ENCODE measurements at places on chromosomes 7 and 10.

GRCh38 chr10:132900211-132900756, 42.1 kb downstream of the CFAP46 start:
- DNase-seq: no peak

- DNase-seq: no peak
These were observed 73.6 kb downstream of the ATXN7L1 start for GRCh38 chr7:105802604-105803428.

- DNase-seq: no peak
These were observed 8.8 kb downstream of the ACADSB start for GRCh38 chr10:123017421-123018165.

- DNase-seq: no peak
These were observed 60.8 kb downstream of the PHTF2 start for GRCh38 chr7:77859343-77859742.

GRCh38 chr10:24981161-24981710, 28.8 kb upstream of the PRTFDC1 start:
- no peak for DNase-seq

DNA sequence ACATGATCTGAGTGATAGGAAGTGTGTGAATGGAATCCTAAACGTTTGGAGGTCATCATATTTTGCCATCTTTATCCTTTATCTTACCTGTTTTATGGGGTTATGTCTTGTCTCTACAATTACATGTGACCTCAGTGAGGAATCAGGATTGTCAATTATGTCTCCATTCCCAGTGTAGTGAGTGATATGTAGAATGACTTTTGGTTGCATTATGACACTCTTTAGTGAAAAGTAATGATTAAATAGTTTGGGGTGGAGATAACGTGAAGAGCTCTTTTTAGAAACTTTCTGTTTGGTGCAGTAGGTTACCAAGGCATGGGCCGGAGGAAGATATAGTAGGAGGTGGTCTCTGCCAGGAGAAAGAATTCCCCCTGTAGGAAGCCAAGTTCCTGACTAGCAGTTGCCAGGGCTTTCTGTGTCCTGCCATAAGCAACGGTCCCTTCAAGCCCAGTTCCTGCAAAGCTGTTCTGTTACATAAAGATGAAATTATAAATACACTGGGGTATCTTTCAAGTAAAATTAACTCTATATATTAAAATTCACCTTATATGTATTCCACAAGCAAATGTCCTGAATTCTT, 228.2 kb downstream of the NSUN6 start:
- no peak for DNase-seq

GRCh38 chr10:58795560-58795959, 282.9 kb downstream of the BICC1 start:
- no peak for DNase-seq

- no peak for DNase-seq
These were observed 3.5 kb downstream of the INPP5A start for GRCh38 chr10:132541129-132541528.

GRCh38 chr10:92240289-92241157, 50.4 kb downstream of the CPEB3 start:
- peak; percentile 41 for DNase-seq

- no peak for DNase-seq
These were observed 43.2 kb upstream of the SLC35B4 start for GRCh38 chr7:134359787-134360432.

DNA sequence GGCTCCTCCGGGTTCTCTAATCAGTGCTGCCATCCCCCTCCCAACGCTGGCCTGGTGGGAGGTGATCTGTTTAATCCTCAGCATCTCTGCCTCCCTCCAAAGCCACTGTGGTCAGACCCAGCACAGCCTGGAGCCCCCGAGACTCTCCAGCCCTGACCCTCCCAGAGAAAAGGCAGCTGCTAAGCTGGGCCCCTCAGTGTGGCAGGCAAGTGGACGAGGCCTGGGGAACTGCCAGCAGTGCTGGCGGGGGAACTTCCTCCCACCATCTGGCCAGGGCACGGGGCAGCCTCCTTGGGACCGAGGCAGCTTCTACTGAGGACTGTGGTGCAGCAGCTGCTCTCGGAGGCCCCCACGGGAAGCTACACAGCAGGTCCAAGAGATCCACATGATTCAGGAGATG, 51.1 kb downstream of the DPYSL4 start:
- DNase-seq: no peak

GRCh38 chr10:129951101-129951969, 12.7 kb downstream of the EBF3 start:
- DNase-seq: no peak

- DNase-seq: no peak
These were observed 136.2 kb downstream of the PRPF18 start for GRCh38 chr10:13722747-13723653.

DNA sequence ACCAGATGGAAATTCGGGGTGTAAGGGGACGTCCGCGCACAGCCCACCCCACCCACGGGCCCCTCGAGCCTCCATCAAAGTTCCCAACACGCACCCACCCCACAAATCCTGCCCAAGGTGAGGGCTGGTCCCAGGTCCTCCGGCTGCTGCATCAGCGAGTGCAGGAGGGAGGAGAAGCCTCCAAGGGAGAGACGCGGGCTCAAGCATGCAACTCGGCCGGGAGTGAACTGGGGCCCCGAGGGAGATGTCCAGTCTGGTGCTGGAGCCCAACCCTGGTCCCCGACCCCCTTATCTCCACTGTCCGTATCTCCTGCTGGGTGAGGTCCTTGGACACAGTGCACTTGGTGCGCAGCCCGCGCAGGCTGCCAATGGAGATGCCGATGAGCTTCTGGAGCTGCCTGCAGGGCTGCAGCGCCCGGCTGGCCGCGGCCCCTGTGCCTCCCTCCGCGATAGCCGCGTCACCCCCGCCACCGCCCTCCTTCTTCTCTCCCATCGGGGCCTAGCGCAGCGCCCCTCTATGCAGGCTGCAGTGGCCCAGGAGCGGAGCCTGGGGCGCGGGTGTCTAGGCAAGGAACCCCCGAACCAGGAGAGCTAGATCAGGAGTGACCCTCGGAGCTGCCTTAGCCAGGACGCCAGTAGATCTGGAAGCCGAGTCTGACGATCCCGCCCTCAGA, 489.2 kb downstream of the ZNF33B start:
- DNase-seq: no peak

GRCh38 chr7:81267508-81267907, 348.7 kb upstream of the SEMA3C start:
- DNase-seq: peak; percentile 12

DNA sequence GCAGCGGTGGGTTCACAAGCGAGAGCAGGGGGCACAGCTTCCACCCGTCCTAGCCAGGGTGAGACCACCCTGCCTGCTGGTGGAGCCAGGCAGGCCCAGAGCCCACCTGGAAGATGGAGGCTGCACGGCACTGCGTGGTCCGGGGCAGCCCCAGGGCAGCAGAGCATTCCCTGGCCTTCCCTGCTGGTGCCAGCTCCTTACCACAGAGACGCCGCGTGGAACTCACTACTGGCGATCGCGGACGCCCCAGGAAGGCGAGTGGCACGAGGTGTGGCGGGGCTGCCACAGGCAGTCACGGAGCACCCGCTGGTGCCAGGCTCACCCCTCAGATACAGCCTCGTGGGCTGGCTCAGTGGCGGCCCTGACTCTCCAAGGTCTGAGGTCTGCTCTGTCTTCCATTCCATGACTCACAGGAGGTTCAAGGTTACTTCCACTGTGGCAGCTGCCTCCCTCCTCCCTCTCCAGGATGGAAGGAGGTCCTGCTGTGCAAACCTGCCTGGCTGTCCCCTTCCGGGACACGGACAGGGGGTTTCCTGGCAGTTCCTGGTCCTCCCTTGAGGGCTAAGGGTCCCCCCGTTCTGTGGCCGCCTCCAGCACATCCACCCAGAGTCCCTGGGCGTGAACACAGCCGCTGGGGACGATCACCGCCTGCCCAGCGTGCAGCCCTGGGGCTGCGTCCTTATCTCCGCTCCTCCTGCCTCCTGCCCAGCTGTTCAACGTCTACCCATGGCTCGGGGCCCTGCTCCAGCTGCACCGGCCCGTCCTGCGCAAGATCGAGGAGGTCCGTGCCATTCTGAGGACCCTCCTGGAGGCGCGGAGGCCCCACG, 3.1 kb downstream of the CYP2W1 start:
- no peak for DNase-seq

GRCh38 chr10:43138757-43139241, 554 bp downstream of the CSGALNACT2 start:
- DNase-seq: no peak

- DNase-seq: no peak
These were observed 7.4 kb downstream of the CPSF4 start for GRCh38 chr7:99446096-99446495.

DNA sequence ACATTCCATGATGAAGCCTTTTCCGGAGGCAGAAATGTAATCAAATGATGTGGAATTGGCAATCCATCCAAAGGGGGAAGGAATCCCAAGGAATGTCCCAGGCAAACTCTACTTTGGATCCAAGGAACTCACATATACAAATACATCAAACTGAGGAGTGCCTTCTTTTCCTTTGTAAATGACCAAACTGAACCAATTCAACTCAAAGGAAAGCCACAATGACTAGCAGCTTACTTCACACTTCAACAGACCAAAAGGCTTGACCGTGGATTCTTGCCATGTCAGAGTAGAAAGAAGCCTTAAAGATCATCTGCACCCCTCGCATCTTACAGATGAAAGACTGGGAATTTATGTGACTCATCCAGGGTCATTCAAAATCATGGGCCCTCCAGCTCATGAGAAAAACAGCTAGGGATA, 79.7 kb upstream of the MACROH2A2 start:
- no peak for DNase-seq

- DNase-seq: no peak
These were observed 793.1 kb upstream of the AUTS2 start for GRCh38 chr7:68805159-68805558.

DNA sequence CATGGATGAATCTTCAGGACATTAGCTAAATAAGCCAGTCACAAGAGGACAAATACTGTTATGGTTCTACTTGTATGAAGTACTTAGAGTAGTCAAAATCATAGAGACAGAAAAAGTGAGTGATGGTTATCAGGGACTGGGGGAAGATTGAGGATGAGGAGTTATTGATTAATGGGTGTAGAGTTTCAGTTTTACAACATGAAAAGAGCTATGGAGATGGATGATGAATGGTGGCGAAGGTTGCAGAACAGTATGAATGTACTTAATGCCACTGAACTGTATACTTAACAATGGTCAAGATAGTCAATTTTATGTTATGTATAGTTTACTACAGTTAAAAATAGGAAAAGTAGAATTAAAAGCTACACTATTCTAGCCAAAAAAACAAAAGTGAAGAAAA, 7.8 kb downstream of the STK31 start:
- DNase-seq: no peak

DNA sequence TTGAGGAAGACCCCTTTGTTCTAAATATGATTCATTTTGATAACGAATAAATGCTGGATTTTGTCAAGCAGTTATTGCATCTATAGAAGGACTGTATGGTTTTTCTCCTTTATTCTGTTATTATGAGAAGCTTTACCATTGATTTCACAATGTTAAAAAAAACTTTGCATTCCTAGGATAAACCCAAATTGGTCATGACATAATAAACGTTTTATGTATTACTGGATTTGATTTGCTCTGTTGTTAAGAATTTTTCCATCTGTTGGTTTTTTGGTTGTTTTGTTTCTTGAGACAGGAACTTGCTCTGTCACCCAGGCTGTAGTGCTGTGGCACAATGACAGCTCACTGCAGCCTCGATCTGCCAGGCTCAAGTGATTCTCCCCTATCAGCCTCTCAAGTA, 2.2 kb upstream of the DNA2 start:
- DNase-seq: no peak

DNA sequence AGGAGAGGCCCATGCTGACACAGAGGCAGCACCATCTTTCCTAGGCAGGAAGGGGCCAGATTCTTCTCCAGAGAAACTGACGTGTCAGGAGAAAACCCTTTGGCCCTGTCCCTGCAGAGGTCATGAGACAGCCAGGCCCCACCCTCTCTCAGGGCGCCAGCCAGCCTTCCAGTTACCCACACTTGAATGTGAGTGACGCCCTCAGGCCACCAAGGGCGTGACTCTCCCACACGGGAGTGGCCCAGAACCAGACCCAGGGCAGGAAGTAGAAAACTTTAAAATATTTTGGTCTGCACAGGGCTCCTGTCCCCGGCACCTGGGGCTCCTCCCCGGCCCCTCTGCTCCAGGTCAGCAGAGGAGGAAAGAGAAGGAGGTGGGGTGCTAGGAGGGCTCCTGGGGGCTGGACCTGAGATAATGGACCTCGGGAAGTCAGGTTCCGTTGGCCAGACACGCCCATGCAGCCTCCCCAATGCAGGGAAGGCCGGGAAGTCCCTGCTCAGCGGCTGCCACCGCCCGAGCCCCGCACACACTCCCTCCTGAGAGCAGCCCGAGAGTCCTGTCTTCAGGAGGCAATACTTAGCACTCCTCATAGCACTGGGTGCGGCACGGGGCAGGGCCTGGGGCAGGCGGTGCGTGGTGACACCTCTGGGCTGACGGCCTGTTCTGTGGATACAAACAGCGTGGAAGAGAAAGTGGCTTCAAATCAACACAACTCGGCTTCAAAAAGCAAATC, 67.0 kb upstream of the CFAP46 start:
- no peak for DNase-seq

DNA sequence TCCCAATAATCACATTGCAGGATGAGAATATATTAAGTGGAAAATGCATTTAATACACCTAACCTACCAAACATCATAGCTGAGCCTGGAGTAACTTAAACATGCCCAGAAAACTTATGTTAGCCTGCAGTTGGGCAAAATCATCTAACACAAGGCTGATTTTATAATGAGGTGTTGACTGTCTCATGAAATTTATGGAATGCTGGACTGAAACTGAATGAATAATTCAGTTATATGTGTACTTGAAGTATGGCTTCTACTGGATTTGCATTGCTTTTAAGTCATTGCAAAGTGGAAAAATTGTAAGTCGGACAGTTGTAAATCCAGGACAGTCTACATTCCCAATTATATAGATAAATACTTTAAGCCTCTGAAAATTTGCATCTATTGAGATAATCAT, 5.4 kb downstream of the SFTPA1 start:
- DNase-seq: no peak

DNA sequence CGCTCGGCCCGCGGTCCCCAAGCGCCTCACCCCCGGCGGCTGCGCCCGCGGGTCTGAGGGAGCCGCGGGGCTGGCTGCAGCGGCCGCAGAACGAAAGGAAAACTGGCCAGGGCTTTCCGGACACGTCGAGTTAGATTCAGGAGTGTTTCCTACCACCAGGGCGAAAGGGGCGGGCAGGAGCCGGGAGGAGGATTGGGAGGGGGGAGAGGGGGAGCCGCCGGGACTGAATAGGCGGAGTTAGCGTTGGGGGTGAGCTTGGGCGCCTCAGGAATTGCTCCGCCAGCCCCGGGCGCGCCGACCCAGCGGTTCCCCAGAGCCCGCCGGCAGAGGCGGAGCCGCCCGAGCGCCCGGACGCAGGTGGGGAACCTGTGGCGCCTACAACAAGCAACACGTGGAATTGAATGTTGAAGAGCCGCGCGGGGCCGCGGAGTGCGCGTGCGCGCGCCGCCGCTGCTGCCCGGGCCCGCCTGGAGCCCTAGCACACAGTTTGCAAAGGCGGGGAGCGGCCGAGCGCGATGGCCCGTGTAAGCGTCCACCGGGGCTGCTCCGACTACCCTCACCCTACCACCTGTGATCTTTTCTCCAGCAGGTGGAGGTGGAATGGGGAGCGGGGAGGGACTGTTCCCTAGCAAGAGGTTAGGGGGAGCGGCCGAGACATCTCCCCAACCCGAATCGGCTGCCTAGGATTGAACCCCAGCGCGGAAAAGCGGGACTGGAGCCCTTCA, at the start of gene CADPS2:
Gene CADPS2 (minus strand): TSS at position 104 of the 725 bp plus-strand sequence. CDS start 123 bp downstream, outside the sequence.
- peak; percentile 70 for DNase-seq

GRCh38 chr10:71069909-71070666, 142.3 kb upstream of the UNC5B start:
- no peak for DNase-seq

GRCh38 chr10:106582291-106582690, 582.2 kb downstream of the SORCS1 start:
- DNase-seq: no peak
